ENCODE measurements at places on chromosomes 6 and 20.

GRCh38 chr6:158642097-158642601 is 2.4 kb downstream of the DYNLT1 start:
- peak; percentile 93 for DNase-seq

DNA sequence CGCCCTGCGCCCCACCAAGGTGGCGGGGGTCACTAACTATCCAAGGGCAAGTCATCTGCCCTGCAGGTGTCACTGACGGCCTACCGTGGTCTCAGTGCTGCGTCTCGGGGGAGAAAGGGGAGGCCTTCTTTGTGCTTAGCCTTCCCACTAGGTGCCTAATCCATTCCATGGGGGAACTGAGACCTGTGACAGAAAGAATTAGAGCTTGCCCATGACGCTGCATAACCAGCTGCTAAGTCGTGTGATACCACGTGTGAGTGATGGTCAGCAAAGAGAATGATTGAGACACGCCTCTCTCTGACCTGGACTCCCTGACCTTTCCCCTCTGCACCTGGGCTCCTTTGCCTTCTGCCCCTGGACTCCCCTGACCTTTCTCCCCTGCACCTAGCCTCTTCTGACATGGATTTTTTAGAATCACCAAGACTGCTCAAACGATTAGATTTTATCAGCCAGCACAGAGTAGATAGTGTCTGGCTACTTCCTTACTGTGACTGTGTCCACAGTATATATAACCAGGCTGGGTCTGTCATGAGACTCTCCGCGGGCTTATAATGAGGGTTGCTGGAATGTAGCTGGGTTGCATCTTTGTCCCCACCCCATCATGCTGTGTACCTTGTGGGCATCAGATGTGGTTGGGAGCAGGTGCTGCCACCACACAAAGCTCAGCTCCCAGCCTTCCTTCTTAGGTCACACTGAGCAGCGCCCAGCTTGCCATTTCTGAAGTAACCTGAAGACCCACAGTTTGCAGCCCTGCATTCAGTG is 140.6 kb downstream of the TMEM242 start:
- no peak for DNase-seq

DNA sequence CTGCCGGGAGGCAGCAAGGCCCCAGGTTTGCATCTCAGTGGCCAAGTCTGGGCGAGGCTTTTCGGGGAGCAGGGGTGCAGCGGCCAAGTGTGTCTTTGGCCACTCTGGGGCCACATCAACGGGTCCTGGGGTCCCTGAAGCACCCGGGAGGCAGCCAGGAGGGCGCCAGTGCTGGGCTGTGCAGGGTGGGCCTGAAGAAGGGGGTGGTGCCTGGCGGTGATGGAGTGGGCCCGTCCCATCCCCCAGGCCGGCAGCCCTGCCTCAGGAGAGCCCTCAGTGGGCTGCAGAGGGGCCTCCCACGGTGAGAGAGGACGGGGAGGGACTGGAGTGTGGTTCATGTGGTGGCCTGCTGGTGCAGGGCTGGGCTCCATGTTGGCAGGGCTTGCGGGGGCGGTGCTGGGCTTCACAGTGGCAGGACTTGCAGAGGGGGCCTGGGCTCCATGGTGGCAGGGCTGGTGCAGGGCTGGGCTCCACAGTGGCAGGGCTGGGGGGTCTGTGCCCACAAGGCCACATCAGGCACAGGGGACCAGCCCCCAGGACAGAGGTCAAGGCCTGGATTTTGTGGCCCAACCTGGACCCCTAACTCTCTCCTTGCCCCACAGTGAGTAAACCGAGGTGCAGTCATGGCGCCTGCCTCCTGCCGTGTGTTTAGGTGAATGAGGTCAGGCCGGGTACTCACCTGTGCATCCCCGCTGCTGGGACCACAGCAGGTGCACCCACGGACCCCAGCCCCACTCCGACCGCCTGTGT is 10.5 kb upstream of the BHLHE23 start:
- DNase-seq = no peak

DNA sequence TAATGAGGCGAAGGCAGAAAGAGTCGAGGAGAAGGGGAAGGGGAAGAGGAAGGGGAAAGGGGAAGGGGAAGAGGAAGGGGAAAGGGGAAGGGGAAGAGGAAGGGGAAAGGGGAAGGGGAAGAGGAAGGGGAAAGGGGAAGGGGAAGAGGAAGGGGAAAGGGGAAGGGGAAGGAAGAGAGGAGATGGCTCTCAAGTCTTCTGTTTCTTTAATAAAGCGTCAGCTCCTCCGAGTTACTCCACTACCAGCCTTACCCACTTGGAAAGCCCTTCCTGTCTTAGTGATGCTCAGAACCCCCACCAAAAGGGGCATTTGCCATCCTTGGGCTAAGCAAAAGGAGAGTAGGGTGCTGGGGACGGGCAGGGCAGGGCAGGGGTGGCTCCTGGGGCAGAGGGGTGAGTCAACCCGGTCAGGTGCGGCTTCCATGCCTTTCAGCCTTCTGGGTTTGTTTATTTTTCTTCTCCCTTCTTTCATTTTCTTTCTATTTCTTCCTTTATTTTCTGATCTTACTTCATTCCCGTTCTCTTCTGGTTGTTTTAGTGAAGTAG is 476 bp upstream of the CLIC5 start:
- DNase-seq = no peak

DNA sequence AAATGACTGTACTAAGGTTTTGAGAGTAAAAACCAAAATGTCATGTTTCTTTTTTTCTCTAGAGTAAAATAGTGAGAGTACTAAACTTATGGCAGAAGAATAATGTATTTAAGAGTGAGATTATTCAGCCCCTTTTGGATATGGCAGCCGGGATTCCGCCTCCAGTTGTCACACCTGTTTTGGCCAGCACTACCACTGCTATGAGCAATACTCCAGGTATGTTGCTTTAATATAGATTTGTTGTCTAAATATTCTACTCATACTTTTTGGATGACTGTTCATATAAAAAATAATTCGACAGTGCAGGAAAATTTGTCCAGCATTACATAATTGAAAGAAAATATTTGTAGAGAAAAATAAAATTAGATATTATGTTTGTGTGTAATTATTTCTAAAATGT is 59.5 kb downstream of the SCAF8 start:
- DNase-seq = peak; percentile 65

DNA sequence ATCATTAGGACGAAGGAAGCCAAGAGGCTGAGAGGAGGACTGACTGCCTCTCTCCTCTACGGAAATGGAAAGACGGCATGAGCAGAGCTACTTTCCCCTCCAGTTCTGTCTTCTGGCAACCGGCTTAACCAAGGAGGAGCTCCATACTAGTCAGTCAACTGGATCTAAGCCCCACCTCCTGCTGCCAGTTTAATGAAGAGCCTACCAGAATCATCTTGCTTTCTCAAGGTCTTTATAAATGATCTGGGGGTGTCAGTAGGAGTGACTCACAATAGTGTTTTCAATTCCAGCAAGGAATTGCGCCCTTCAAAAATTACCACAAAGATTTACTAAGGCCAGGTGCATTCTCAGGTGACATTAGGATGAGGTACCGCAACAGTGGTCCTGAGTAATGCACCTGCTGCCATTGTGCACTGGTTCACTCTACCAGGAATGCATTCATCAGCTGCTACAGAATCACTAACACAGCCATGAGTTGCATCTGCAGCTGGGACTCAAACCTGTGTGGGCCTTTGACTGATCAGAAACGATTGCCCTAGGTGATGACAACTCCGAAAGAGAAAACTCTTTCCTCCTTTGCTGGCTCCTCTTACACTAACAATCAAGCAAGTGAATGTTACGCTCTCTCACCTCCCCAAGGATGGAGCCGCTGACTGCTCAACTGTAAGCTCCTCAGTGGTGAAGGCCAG is 2.8 kb downstream of the UQCC2 start:
- no peak for DNase-seq

- DNase-seq = no peak
These were observed 12.5 kb downstream of the PRPH2 start for GRCh38 chr6:42709871-42710270.

DNA sequence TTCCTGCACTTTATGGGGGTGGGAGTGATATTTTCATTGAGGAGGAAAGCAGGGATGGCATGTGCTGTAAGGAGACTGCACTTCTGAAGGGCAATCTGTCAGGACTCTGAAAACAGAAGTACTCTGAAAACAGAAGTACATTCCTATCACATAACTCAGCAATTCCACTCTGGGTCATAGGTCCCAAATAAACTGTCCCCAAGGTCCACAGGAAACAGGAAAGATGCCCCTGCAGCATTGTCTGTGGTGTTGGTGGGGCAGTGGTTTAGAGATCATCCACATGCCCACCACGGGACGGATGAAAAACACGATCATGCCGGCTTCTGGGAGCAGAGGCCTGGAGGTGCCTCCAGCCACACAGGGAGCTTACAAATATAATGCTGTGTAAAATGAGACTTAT is 150.3 kb downstream of the OTOR start:
- no peak for DNase-seq

GRCh38 chr6:108621117-108621516 is 60.4 kb downstream of the FOXO3 start:
- peak; percentile 92 for DNase-seq

GRCh38 chr6:139882977-139883728 is 508.7 kb upstream of the CITED2 start:
- DNase-seq = peak; percentile 46

DNA sequence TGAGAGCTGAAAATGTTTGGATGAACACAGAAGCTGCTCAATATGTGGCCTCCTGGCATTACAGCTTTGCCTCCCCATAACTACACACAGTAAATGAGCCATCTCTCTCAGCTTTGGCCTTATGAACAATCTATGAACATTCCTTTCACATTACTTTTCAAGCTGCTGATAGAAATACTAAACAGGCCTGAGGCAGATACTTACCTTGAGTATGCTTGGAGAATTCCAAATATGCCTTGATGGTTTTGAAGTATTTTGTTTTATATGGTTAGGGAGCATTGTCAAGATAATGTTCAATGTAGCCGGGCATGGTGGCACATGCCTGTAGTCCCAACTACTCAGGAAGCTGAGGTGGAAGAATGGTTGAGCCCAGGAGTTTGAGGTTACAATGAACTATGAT is 104.5 kb downstream of the CD24 start:
- peak; percentile 95 for DNase-seq

GRCh38 chr6:7902867-7903266 is 7.7 kb downstream of the TXNDC5 start:
- no peak for DNase-seq

- peak; percentile 68 for DNase-seq
These were observed 201.5 kb upstream of the ZNF217 start for GRCh38 chr20:53795170-53795569.

DNA sequence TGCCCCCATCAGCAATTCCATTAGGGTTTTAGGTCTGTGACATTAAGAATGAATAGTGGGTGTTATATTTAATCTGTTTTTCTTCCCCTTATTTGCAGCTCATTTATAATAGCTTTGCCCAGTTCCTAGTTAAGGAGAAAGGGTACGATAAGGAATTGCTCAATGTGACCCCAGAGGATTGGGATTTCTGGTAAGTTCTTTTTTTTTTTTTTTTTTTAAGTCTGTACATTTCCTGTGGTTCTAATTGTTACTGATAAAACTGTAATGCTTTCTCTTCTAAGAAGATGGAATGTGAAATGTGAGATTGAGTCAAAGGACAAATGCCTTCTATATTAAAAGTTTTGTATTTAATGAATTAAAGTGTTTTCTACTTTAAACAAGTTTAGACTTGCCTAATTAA is 5.5 kb downstream of the NT5DC1 start:
- no peak for DNase-seq

- no peak for DNase-seq
These were observed 5.5 kb downstream of the PRRT1 start for GRCh38 chr6:32146287-32146686.

DNA sequence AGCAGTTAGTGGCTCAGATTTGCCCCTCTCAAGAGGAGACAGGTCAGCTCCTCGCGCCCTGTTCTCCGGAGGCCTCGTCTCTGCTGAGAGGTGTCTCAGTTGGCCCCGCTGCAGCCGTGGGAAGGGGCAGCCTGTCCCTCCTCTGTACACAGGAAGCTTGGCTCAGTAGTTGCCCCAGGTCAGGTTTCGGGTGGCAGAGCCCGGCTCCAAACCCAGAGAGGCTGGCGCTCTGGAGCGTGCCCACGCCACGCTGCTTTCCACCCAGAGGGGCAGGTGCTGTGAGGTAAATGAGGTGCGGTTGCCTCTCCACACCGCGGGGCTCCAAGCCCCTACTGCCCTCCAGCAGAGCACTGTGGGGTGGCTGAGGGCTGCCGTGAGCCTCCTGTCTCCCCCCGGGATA is 16.0 kb downstream of the DYNLT1 start:
- DNase-seq = no peak

- DNase-seq = no peak
These were observed 118.3 kb downstream of the KHDRBS2 start for GRCh38 chr6:62167736-62168135.

- no peak for DNase-seq
These were observed 81.1 kb downstream of the MAFB start for GRCh38 chr20:40607927-40608326.

- no peak for DNase-seq
These were observed 122.2 kb upstream of the SYNCRIP start for GRCh38 chr6:85764844-85765243.

DNA sequence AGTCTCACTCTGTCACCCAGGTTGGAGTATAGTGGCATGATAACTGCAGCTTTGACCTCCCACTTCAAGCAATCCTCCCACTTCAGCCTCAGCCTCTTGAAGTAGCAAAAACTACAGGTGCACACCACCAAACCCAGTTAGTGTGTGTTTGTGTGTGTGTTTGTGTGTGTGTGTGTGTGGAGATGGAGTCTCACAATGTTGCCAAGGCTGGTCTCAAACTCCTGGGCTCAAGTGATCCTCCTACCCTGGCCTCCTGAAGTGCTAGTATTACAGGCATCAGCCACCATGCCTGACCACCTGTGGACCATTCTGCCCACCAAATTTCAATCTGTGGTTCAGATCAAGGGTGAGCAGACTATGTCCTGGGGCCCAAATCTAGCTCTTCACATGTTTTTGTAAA is 8.8 kb downstream of the FASTKD5 start:
- no peak for DNase-seq

- no peak for DNase-seq
These were observed 217.0 kb downstream of the DLL1 start for GRCh38 chr6:170073846-170074245.

- no peak for DNase-seq
These were observed 78.3 kb downstream of the ZDHHC14 start for GRCh38 chr6:157459327-157459726.

GRCh38 chr6:149052350-149053106 is 265.0 kb upstream of the TAB2 start:
- DNase-seq = no peak

GRCh38 chr20:38919683-38920082 is 6.5 kb upstream of the FAM83D start:
- DNase-seq = no peak

- DNase-seq = peak; percentile 93
These were observed 203.7 kb downstream of the SYNDIG1 start for GRCh38 chr20:24672886-24673677.

Measured in ELR (cell line).